GM23248 (cell line): ENCODE measurements at places on chromosomes 3 and 15. TPM values are rescaled to one million over a fixed set of nuclear protein-coding genes. Genes with fewer than 3 reads are reported as not detected.

GRCh38 chr3:42381551-42382082, 28.8 kb downstream of the LYZL4 start:
- DNase-seq: no peak

- no peak for DNase-seq
Observed at GRCh38 chr15:54298396-54298795, 320.2 kb downstream of the UNC13C start.

- no peak for DNase-seq
Observed at GRCh38 chr15:55628369-55628730, 40.2 kb upstream of the PYGO1 start.

- peak; percentile 56 for DNase-seq
Observed at GRCh38 chr15:34725556-34725955, 29.2 kb downstream of the GJD2 start.

- DNase-seq: peak; percentile 58
Observed at GRCh38 chr3:194928227-194928626, 242.5 kb downstream of the FAM43A start.

DNA sequence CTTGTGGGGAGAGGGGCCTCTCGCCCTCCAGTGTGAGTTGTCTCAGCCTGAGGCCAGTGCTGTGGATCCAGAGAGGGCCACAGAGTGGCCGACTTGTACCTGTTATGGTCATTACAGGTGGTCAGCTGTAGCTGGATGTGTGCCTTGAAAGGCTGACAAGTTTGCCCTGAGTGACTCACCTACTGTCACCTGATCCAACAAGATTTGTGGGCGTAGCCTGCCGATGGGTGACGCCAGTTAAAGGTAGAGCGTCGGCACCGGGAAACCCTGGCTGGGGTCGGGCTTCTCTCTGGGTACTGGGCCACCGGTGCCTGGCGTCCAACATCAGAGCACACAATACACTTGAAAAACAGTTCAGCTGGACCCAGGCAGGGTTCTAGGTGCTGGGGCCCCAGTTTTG, 2.8 kb upstream of the ISG20 start:
- DNase-seq: no peak

DNA sequence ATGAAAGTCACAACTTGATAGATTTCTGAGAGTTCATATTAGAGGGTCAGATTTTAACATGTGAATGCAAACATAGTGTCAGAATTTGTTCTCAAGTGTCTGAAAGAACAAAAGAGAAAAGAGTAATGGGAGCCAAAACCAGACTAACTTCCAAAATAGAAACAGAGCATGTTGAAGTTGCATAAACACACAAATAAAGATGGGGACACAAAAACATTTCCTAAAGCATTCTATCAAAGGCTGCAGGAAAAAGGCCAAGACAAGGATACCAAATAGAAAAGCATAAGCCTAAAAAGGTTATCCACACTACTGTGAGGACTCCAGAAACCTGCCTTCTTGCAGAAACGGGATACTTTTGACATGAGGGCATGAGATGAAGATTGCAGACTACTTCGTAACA, 2.8 kb downstream of the FHIT start:
- DNase-seq: no peak

GRCh38 chr15:70306081-70306480, 208.4 kb upstream of the TLE3 start:
- DNase-seq: no peak

- peak; percentile 17 for DNase-seq
Observed at GRCh38 chr3:20352546-20353179, 166.7 kb upstream of the SGO1 start.

GRCh38 chr3:72127224-72127612, 342.3 kb upstream of the PROK2 start:
- DNase-seq: no peak

- DNase-seq: peak; percentile 83
Observed at GRCh38 chr3:141940194-141940776, 63.8 kb downstream of the ATP1B3 start.

The DGKG gene
- not detected in 2 replicates for polyA plus RNA-seq

The MAN2C1 gene
- 47.6 and 53.0 TPM in 2 replicates for polyA plus RNA-seq

The SOX14 gene
- not detected in 2 replicates for polyA plus RNA-seq

The ALDH1A2 gene
- polyA plus RNA-seq: 0.39 and 0.68 TPM in 2 replicates

The NOX5 gene
- polyA plus RNA-seq: 0.11 TPM in 1 of 2 replicates, not detected in the other

The RTP1 gene
- not detected in 2 replicates for polyA plus RNA-seq

The C3orf70 gene
- not detected in 2 replicates for polyA plus RNA-seq

The GJD2 gene
- not detected in 2 replicates for polyA plus RNA-seq

The MCTP2 gene
- 0.67 and 0.70 TPM in 2 replicates for polyA plus RNA-seq
